NCI-H526 (cell line): ENCODE measurements at places on chromosomes 1 and 21.

DNA sequence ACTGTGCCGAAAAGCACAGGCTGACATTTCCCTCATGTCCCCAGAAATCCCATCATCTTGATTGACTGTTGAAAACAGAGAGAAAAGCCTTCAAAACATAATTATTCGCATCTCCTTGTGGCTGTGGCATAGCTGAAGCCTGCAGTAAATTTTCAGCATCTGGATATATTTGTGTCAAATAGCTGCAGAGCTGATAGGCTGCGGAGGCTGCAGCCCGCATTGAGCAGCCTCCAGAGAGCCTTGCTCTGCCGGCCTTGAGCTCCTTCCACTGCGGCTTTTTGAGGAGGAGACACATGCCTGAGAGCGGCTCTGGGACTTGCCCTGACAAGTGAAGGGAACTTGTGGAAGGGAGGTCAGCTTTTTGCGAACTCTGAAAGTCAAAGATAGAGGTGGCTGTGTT, 144.7 kb downstream of the RYR2 start:
- DNase-seq = no peak

GRCh38 chr1:26022404-26022779, 817 bp downstream of the EXTL1 start:
- DNase-seq = no peak

GRCh38 chr21:26282058-26282457, 111.5 kb upstream of the APP start:
- DNase-seq = no peak

GRCh38 chr1:109283748-109284600, 1.0 kb upstream of the PSRC1 start:
- DNase-seq = peak; percentile 30

DNA sequence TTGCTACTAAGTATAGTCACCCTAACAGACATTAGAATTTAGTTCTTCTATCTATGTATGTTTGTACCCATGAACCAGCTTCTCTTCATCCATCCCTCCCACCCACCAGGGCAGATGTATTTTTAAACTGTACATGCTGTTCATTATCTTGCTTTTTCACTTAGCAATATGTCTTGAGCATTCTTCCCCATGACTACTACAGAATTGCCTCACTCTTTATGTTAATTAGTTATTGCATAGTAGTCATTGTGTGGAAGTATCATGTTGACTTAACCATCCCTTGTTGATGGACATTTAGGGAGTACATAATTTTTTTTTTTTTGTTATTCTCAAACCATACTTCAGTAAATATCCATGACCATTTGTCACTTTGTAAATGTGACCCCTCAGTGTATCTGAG, 9.9 kb downstream of the HUNK start:
- DNase-seq = no peak

- DNase-seq = no peak
Measured at GRCh38 chr1:201255479-201256362, 27.6 kb upstream of the PKP1 start.

DNA sequence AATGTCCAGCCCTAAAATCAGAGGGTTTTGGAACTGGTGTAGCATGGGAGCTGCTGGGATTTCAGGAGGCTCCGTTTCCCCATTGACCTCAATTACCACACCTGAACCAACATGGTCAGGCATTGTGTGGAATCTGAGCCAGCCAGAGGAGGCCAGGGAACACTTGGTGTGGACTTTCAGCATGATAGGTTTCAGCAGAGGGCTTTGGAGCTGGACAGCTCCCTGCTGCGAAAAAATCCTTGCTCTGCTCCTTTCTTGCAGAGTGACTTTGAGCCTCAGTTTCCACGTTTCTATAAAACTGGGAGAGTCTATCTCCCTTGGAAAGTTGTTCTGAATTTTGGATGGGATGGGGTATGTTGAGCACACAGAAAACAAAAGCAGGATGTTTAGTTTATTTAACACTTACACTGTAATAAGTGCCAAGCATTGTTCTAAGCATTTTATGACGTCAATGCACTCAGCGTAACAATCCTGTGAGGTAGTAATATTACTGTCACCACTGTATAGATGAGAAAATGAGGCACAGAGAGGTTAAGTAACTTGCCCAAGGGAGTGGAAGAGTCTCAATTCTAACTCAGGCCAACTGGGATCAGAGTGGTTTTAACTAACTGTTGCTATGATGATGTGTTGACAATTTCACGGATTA, 168.0 kb downstream of the GRIK3 start:
- DNase-seq = no peak

- DNase-seq = no peak
Measured at GRCh38 chr1:219119839-219120238, 53.8 kb upstream of the LYPLAL1 start.

DNA sequence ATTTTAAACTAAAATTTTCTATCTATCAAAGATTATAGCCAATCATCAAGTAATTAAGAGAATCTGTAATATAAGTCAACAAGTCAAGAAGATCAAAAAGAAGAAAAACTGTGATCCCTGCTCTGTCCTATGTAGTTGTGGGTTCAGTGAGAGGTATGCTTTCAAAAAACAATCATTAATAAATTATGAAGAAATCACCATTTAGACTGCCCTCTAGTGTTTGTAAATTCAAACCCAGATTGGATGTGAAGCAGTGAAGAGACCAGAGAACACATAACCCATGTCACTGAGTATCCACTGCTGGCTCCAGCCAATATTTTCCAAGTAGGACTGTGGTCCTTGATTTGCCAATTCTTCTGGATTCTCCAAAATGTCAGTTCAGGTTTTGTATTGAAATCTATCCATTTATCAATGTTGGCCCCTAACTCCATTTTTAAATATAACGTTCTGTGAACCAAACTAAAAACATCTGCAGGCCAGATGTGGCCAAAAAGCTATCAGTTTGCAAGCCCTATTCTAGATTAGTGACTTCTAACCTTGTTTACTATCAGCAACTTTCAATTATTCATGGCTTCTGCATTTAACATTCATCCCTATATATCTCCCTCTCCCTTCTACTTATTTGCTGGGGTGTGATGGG, 467.5 kb upstream of the CXADR start:
- peak; percentile 59 for DNase-seq

DNA sequence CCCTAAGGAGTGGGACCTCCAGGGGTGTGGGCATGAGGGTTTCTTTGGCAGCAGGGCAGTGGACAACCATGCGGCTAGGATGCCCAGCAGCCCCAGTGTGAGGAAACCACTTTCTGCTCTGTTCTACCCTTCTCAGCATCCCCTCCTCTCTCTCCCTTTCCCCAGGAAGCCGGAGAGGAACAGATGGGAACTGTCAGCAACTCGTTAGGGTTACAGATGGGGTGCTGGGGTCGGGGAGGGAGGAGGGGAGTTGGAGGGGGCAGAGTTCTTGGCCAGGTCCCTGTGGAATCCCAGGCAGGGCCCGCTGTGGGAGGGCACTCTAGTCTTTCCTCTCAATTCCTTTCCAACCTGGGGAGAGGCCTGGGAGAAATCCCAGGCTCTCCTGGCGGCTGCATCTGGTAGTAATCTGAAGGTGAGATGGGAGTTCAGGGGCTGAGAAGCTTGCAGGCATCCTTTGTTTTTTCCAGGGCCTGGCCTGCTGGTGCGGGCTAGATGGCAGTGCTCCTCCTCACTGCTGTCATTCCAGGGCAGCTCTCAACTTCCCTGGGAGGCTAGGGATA, 93.9 kb upstream of the CSF3R start:
- no peak for DNase-seq

GRCh38 chr1:39787468-39787867, 1.2 kb downstream of the BMP8B start:
- DNase-seq = no peak

DNA sequence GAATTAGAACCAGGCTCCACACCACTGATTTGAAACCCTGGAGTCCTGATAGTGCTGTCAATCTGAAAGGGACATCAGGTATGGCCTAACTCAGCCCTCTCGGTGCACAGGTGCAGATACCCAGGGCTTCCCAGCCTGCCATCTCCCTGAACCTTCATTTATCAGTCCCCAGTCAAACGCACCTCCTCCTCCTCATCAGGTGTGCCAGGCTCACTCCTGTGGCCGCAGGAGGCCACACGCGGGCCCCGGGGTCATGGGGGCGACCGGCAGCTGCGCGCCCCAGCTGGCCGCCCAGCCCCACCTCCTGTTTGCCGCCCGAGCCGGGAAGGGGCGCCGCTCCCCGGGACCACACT, 572 bp downstream of the FUCA1 start:
- no peak for DNase-seq

DNA sequence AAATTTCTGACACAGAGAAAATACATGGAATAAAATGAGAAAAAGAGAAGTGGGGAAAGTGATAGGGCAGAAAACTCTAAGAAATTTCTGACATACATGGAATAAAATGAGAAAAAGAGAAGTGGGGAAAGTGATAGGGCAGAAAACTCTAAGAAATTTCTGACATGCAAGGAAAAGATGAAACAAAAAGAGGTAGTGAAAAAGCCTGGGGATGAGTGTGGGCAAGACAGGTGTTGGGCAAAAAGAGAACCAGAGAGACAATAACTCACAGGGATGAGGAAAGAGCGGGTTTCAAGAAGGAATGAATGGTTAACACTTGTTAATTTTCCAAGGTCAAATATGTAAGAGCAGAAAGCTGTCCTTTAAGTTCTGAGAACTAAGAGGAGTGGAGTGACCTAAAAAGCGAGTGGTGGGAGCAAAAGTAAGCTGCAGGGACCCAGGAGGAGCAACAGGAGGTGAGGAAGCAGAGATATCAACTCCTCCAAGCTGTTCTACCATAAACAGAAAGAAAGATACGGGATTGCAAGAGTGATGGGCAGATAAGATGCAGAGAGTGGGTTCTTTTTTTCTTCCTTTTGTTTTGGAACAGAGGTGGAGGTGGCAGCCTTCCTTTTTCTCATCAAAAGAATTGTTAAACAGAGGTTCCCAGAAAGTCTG, 29.9 kb upstream of the EXO1 start:
- DNase-seq = no peak

DNA sequence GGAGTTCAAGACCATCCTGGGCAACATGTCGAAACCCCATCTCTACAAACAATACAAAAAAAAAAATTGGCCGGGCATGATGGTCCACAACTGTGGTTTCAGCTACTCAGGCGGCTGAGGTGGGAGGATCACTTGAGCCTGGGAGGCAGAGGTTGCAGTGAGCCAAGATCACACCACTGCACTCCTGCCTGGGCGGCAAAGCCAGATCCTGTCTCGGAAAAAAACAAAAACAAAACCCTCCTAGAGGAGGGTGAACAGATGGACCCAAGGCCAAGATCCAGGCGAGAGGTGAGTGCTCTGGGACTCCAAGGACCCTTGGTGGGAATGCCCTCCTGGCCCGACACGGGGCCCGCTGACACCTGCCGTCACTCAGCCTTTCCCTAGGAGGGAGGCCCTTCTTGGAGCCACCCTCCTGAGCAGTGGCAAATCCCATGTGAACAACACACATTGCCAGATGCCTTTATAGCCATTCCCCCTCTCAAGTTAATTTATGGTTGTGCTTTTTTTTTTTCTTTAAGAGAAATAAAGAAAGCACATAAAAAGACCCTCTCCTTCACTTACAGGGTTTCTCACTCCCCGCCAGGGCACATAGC, 380 bp downstream of the TFF2 start:
- DNase-seq = no peak

DNA sequence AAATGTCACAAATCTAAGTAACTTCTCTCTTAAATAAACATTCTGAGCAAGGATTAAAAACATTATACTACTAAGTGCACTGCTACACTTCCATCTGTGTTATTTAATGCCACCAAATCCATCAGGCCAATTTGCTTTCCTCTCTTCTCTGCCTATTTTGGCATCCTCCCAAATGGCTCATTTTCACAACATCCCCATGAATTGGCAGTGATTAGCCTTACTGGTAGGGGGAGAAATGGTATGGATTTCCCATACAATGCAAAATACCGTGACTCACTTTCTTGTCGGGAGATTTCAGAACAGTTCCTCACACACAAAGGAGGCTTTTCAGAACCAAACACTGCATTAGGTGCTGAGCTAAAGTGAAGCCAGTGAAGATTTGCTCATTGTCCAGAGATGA, 195.7 kb downstream of the MIS18A start:
- no peak for DNase-seq

DNA sequence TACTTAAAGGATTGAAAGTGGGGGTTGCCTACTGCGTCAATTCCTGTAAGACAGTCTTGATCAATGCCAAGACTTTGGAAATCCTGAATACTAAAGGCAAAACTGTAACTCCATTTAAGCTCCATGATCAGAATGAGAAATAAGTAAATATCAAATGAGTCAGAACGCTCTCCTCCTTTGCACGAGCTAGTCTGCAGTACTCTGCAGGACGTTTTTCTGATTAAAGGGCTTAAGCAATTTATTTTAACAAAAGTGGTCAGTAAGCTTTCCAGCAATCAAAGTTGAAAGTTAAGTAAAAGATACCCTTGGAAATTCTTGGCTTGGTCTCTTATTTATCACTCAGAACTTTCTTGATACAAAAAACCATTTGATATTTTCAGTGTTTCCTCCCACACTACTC, 35.7 kb upstream of the ARHGAP29 start:
- no peak for DNase-seq

GRCh38 chr1:38929054-38929453, 12.6 kb downstream of the RHBDL2 start:
- no peak for DNase-seq

DNA sequence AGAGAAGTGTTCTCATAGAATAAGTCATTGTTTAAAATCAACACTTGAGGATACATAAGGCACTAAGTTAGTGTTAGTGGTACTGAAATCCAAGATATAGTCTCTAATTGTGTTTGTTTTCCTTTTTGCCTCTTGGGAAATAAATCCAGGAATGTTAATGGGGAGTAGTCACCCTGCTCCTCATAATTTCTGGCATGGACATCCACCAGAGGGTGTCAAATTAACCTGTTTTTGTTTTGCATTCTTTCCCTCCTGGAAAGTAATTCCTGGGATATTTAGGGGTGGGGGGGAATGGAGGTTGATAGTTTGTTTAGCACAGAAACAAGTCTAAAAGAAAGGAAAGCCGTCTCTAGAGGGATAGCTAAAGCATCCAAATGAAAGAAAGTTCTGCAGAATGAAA, 87.8 kb upstream of the MAP1LC3C start:
- no peak for DNase-seq

- no peak for DNase-seq
Measured at GRCh38 chr1:244288663-244289062, 163.0 kb downstream of the ADSS2 start.

GRCh38 chr1:66247415-66248208, 286.3 kb upstream of the SGIP1 start:
- DNase-seq = no peak

DNA sequence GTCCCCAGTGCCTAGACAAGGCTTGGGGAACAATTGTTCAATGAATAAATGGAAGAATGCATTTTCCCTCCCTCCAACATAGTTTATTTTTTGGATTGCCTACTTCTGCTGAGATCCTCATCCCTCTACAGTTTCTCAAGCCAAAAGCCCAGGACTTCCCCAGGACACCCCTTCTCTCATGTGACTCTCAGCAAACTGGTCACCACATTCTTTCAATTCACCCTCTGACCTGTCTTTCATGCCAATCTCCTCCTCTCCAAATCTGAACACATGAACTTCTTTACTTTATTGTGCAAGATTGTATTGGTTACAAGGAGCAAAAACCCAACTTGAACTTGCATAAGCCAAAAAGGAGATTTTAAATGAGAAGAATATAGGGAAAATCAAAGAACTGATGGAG, 103.2 kb upstream of the JUN start:
- no peak for DNase-seq

- no peak for DNase-seq
Measured at GRCh38 chr1:207423560-207424292, 30.4 kb upstream of the CR2 start.
